ENCODE measurements at places on chromosomes 3 and 15. TPM values are rescaled to one million over a fixed set of nuclear protein-coding genes. Genes with fewer than 3 reads are reported as not detected.

The MSL2 gene
- total RNA-seq = 12.6 TPM

The CHST2 gene
- 1.2 TPM for total RNA-seq

The HGD gene
- 360 TPM for total RNA-seq

The MINDY4B gene
- total RNA-seq = not detected

The PCYT1A gene
- total RNA-seq = 42.0 TPM

GRCh38 chr15:90558171-90558573 is 28.4 kb downstream of the CRTC3 start:
- peak overlapping the region; percentile 19 for H3K4me3 ChIP-seq
- no peaks in the 10 kb centered on the region for H3K27me3 ChIP-seq
- peak overlapping the region; percentile 72 for H3K27ac ChIP-seq
- H3K36me3 ChIP-seq = no peaks in the 10 kb centered on the region
- peak; percentile 61 for DNase-seq
- peaks cover 12% of the 10 kb centered on the region for H3K4me1 ChIP-seq

DNA sequence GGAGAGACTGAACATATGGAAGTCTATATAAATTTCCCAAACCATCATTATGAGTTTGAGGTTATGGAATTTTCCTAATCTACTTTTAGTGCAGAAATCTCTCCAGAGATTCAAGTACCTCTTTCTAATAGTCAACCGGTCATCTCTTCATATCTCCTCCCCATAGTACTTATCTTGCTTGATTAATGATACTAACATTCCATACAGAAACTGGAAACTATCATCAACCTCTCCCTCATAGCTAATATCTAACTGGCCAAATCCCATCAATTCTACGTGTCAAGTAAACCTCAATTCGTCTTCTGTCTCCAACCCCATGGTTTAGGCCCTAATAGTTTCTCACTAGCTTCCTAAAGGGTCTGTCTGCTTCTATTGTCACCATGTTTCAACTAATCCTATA is 44.4 kb upstream of the VGLL3 start:
- no peaks in the 10 kb centered on the region for H3K36me3 ChIP-seq
- no peak overlapping the region for H3K4me3 ChIP-seq
- no peak for DNase-seq
- no peaks in the 10 kb centered on the region for H3K4me1 ChIP-seq
- H3K27me3 ChIP-seq = no peaks in the 10 kb centered on the region

DNA sequence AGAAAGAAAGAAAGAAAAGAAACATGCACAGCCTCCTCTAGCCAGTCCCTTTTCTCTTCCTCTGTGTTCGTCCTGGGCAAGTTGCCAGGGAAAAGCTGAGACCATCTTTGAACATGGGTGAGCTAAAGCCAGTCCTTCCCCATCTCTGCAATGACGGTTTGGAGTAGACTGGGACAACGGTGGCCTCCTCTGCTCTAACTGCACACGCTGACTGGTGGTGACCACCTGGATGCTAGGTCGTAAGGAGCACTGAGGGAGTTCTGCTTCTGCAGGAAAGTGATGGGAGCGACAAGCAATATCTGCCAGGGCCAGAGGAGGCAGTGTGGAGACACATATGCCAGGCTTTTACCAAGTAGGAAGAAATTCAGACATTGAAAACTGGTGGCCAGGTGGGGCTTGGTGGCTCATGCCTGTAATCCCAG is 111.7 kb downstream of the NUP210 start:
- H3K36me3 ChIP-seq = no peaks in the 10 kb centered on the region
- no peak overlapping the region for H3K27ac ChIP-seq
- H3K4me1 ChIP-seq = no peaks in the 10 kb centered on the region
- no peak for DNase-seq
- H3K27me3 ChIP-seq = no peaks in the 10 kb centered on the region

- H3K27ac ChIP-seq = no peak overlapping the region
- H3K4me3 ChIP-seq = no peak overlapping the region
- no peaks in the 10 kb centered on the region for H3K36me3 ChIP-seq
- no peaks in the 10 kb centered on the region for H3K4me1 ChIP-seq
- peaks cover 5% of the 10 kb centered on the region for H3K27me3 ChIP-seq
- no peak for DNase-seq
Observed at GRCh38 chr15:20357481-20358065, 184.0 kb downstream of the GOLGA6L6 start.

DNA sequence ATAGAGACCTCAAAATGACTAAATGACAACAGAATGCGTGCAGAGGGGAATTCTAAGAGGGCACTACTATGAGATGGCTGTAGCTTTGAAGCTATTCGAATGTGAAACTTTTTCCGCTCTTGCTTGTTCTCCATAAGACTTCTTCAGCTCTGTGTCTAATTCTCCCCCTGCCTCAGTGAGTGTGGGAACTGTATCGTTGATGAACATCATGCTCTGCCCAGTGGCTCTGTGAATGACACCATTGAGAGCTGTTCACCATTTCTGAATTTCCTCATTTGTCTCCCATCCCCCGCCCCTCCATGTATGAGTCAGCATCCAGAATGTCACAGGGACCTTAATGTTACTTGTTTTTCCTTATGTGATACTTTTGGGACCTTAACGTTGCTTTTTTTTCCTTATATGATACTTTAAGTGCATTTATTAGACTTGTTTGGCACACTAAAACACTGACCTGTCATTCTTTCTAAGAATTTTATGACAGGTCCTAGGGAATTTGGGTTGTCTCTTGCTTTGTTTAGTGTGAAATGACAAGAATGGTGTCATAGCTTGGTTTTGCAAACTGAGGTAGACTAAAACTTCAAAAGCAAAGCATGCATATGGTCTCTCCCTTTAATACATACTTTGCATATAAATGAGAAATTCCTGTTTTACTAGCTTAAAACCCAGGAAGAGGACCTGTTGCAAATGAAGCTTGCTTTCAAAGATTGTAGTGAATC is 99.6 kb downstream of the FNDC3B start:
- no peaks in the 10 kb centered on the region for H3K27me3 ChIP-seq
- no peak overlapping the region for H3K4me3 ChIP-seq
- no peaks in the 10 kb centered on the region for H3K36me3 ChIP-seq
- DNase-seq = peak; percentile 53

GRCh38 chr3:111723293-111724215 is 128.4 kb upstream of the ZBED2 start:
- H3K27me3 ChIP-seq = no peaks in the 10 kb centered on the region
- peaks cover 11% of the 10 kb centered on the region for H3K4me1 ChIP-seq
- H3K27ac ChIP-seq = no peak overlapping the region
- H3K4me3 ChIP-seq = no peak overlapping the region

DNA sequence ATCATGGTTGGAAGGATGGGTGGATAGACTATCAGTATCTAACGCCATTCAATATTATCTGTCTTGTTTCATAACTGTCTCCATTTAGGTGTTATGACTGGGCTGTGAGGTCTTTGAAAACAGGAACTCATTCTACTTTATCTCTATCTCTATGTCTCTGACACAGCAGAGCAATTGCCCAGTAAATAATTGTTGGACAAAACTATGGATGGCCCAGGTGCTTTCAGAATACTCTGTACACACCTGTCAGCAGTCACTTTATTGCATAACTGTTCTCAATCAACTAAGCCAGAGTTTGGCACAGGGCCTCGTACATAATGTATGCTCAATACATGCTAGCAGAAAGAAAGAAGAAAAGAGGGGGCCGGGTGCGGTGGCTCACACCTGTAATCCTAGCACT is 210.3 kb downstream of the OPA1 start:
- no peak for DNase-seq
- H3K27ac ChIP-seq = no peak overlapping the region
- no peaks in the 10 kb centered on the region for H3K36me3 ChIP-seq
- no peaks in the 10 kb centered on the region for H3K27me3 ChIP-seq

DNA sequence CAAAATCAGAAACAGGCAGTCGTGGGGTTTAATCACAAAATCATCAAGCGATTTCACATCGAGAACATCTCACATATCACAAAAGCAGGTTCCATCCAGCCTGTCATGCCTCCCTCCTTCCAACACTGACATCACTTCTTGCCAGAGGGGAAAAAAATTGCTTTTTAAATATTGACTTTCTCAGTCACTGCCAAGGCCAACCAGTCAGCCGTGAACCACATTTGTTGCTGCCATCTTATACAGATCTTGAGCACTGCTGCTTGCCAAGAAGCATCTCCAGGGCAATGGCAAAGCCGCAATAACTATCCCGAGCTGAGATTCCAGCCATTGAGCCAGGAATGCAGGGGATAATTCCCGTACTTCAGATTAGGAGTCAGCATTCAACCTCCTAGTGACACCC is 174.6 kb downstream of the ANXA2 start:
- H3K4me1 ChIP-seq = no peaks in the 10 kb centered on the region
- H3K27ac ChIP-seq = no peak overlapping the region
- DNase-seq = no peak
- no peaks in the 10 kb centered on the region for H3K36me3 ChIP-seq
- H3K4me3 ChIP-seq = no peak overlapping the region

- no peaks in the 10 kb centered on the region for H3K27me3 ChIP-seq
- H3K36me3 ChIP-seq = no peaks in the 10 kb centered on the region
- no peak for DNase-seq
- no peaks in the 10 kb centered on the region for H3K4me1 ChIP-seq
- no peak overlapping the region for H3K4me3 ChIP-seq
Observed at GRCh38 chr15:78681281-78682003, 40.4 kb upstream of the CHRNB4 start.

DNA sequence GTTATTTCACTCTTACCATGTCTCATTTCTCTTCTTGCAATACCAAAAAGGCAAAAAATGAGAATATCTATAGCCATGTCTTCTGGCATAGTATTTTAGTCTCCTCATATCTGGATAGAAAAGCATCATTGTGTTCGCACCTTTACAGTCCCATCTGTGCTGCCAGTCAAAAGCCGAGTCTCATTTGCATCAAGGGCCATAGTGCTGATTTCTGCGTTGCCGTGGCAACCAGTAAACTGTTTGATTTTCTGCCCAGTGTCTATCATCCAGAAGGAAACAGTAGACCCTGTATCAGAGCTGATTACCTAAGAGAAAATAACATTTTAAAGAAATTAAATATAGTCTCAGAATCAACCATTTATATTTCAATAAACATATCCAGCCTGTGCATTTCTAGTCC is 86.1 kb upstream of the SERPINI2 start:
- H3K27me3 ChIP-seq = no peaks in the 10 kb centered on the region
- no peak overlapping the region for H3K4me3 ChIP-seq
- H3K36me3 ChIP-seq = no peaks in the 10 kb centered on the region
- no peak for DNase-seq

DNA sequence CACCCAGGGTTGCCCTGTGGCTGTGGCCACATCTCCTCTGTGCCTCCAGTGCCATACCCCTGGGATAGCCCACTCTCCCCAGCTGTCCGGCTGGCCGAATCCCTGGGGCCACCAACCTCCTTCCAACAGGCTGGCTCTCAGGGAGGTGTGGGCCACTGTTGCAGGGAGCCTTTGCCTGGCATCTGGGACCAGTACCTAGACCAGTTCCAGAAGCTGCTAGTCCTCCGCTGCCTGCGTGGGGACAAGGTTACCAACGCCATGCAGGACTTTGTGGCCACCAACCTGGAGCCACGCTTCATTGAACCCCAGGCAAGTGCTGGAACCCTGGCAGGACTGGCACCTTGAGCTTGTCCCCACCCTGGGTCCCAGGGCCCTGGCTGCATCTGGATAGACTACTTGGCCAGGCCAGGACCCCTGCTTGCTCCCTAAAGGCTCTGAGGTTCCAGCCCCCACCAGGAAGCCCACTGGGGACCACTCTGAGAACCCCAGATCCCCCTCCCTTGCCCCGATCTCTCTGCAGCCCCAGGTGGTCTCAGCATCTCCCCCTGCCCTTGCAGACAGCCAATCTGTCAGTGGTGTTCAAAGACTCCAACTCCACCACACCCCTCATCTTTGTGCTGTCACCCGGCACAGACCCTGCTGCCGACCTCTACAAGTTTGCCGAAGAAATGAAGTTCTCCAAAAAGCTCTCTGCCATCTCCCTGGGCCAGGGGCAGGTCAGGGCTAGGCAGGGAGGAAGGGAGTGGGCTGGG is 50.0 kb downstream of the SEMA3G start:
- no peak overlapping the region for H3K27ac ChIP-seq
- no peaks in the 10 kb centered on the region for H3K36me3 ChIP-seq
- no peak overlapping the region for H3K4me3 ChIP-seq
- DNase-seq = peak; percentile 16
- no peaks in the 10 kb centered on the region for H3K27me3 ChIP-seq

- no peak overlapping the region for H3K4me3 ChIP-seq
- H3K27ac ChIP-seq = no peak overlapping the region
- no peaks in the 10 kb centered on the region for H3K36me3 ChIP-seq
- no peaks in the 10 kb centered on the region for H3K27me3 ChIP-seq
- no peak for DNase-seq
- H3K4me1 ChIP-seq = no peaks in the 10 kb centered on the region
Observed at GRCh38 chr15:49610157-49610918, 10.3 kb downstream of the FAM227B start.

DNA sequence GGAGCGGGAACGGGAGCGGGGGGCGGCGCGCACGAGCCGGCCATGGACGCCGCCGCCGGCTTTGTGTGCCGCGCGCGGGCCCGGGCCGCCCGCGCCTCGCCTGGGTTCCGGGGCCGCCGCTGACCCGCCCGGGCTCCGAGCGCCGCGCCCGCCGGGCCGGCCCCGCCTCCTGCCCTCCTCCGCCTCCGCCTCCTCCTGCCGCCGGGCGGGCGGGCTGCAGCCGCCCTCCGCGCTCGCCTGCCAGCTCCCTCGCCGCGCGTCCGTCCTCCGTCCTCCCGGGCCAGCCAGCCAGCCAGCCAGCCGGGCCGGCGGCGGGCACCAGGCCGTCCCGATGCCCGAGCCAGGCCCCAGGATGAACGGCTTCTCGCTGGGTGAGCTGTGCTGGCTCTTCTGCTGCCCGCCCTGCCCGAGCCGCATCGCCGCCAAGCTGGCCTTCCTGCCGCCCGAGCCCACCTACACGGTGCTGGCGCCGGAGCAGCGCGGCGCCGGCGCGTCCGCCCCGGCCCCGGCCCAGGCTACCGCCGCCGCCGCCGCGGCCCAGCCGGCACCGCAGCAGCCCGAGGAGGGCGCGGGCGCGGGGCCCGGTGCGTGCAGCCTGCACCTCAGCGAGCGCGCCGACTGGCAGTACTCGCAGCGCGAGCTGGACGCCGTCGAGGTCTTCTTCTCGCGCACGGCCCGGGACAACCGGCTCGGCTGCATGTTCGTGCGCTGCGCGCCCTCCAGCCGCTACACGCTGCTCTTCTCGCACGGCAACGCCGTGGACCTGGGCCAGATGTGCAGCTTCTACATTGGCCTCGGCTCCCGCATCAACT is at the start of gene ABHD17C:
ABHD17C (plus strand) TSS at position 212 of the 812 bp plus-strand sequence; CDS start at position 332, 120 bp downstream.
- H3K4me1 ChIP-seq = no peaks in the 10 kb centered on the region
- H3K27me3 ChIP-seq = no peaks in the 10 kb centered on the region
- peak; percentile 80 for DNase-seq
- peak within 1 kb of the TSS; percentile 80 for H3K4me3 ChIP-seq
- no peaks in the 10 kb centered on the region for H3K36me3 ChIP-seq

- H3K4me1 ChIP-seq = no peaks in the 10 kb centered on the region
- no peak overlapping the region for H3K27ac ChIP-seq
- no peaks in the 10 kb centered on the region for H3K36me3 ChIP-seq
- H3K4me3 ChIP-seq = no peak overlapping the region
- H3K27me3 ChIP-seq = no peaks in the 10 kb centered on the region
Observed at GRCh38 chr3:192879346-192880031, 38.2 kb downstream of the MB21D2 start.

DNA sequence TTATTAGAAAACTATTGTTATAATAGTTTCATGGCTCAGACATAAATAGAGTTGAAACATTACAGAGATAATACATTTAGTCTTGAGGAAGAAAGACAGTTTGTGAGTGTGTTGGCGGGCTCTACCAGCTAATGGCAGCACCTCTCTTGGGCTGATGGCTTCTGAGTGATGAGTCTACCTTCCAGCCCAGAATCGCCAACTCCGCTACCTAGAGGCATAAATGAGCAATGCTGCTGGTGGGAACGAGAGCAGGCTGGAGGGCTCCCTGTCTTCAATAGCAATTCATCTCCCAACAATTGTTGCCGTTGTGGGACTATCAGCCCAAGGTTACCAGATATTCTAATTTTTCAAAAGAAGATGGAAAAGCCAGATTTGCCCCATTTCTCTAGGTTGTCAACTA is 388.7 kb downstream of the FOXP1 start:
- H3K27ac ChIP-seq = no peak overlapping the region
- H3K36me3 ChIP-seq = no peaks in the 10 kb centered on the region
- no peaks in the 10 kb centered on the region for H3K27me3 ChIP-seq
- no peak for DNase-seq
